Large intestine (tissue), 12 donors: ENCODE measurements at places on chromosomes 2 and 18.

DNA sequence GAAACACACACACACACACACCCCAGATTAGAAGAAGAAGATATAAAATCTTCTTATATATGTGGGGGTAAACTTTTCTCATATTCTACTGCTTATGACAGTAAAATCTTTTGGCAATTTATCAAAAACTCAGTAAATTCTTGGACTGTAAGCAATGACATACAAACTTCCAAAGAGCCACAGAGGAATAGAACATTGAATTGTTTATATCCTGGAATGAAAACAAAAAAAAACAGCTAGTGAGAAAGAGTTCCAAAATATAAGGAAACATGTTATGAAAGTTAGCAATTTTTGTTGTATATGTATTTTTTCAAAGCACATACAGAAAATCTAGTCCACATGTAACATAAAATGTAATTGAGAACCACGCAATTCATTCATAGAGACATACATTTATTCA is 764.9 kb downstream of the DSC3 start:
- no peak overlapping the region for H3K4me3 ChIP-seq
- no peak overlapping the region for H3K27ac ChIP-seq
- no peaks in the 10 kb centered on the region for H3K4me1 ChIP-seq
- no peak for DNase-seq
- no peaks in the 10 kb centered on the region for H3K36me3 ChIP-seq

DNA sequence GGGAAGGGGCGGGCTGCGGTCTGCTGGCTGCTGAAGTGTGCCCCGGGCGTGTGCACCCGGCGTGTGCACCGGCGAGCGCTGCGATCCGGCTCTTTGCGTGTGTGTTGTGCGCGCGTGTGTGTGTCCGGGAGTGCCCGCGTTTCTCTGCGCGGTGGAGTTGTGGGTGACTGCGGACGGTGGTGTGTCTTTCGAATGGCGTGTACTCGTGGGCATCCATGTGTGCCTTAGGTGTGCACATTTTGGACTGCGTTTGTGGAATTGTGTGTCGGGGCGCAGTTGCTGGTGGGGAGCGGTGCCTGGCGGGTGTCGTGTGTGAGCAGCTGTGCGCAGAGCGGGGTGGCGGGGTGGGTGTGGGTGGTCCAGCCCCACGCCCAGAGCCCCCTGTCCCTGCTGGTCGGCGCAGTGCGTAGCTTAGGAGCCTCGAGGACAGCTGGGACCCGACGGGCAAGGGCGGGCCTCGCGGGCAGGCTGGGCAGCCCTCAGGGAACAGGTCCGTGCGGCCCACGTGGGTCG is 533 bp downstream of the HPCAL1 start:
- no peaks in the 10 kb centered on the region for H3K36me3 ChIP-seq
- no peak for DNase-seq
- peaks cover 4% of the 10 kb centered on the region for H3K27me3 ChIP-seq
- peak overlapping the region; percentile 61 for H3K27ac ChIP-seq

GRCh38 chr2:149037851-149038250 is 648 bp upstream of the LYPD6B start:
- H3K27ac ChIP-seq, result no peak overlapping the region
- peak overlapping the region; percentile 42 for H3K4me3 ChIP-seq

GRCh38 chr2:112881217-112881985 is 29.6 kb upstream of the IL37 start:
- H3K4me3 ChIP-seq, result no peak overlapping the region
- no peaks in the 10 kb centered on the region for H3K27me3 ChIP-seq
- no peaks in the 10 kb centered on the region for H3K36me3 ChIP-seq
- no peaks in the 10 kb centered on the region for H3K4me1 ChIP-seq
- no peak for DNase-seq

- DNase-seq, result no peak
- no peak overlapping the region for H3K4me3 ChIP-seq
- H3K4me1 ChIP-seq, result no peaks in the 10 kb centered on the region
- no peak overlapping the region for H3K27ac ChIP-seq
These were observed 260.0 kb downstream of the TNS1 start for GRCh38 chr2:217742841-217743240.

- H3K4me1 ChIP-seq, result no peaks in the 10 kb centered on the region
- H3K36me3 ChIP-seq, result no peaks in the 10 kb centered on the region
- no peaks in the 10 kb centered on the region for H3K27me3 ChIP-seq
- DNase-seq, result no peak
- H3K4me3 ChIP-seq, result no peak overlapping the region
These were observed 125.5 kb upstream of the REV1 start for GRCh38 chr2:99615247-99615771.

DNA sequence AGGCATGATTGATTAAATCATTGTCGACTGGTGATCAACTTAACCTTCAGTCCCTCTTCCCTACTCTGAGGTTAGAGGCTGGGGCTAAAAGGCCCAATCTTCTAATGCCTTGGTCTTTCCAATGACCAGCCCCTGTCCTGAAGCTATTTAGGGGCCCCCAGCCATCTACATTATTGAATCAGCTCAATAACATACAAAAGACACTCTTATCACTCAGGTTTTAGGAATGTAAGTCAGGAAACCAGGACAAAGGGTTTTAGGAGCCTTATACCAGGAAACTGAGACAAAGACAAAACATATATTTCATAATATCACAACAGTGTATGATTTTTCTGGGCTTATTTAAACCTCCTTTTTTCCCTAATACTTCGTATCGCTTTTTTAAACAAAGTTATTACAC is 198.6 kb downstream of the RNF152 start:
- no peak overlapping the region for H3K4me3 ChIP-seq
- H3K36me3 ChIP-seq, result no peaks in the 10 kb centered on the region
- no peak for DNase-seq

GRCh38 chr18:58385472-58385871 is 243.4 kb downstream of the ALPK2 start:
- H3K4me1 ChIP-seq, result no peaks in the 10 kb centered on the region
- no peak overlapping the region for H3K27ac ChIP-seq
- H3K4me3 ChIP-seq, result no peak overlapping the region
- DNase-seq, result no peak
- H3K27me3 ChIP-seq, result no peaks in the 10 kb centered on the region
- peaks cover 81% of the 10 kb centered on the region for H3K36me3 ChIP-seq

DNA sequence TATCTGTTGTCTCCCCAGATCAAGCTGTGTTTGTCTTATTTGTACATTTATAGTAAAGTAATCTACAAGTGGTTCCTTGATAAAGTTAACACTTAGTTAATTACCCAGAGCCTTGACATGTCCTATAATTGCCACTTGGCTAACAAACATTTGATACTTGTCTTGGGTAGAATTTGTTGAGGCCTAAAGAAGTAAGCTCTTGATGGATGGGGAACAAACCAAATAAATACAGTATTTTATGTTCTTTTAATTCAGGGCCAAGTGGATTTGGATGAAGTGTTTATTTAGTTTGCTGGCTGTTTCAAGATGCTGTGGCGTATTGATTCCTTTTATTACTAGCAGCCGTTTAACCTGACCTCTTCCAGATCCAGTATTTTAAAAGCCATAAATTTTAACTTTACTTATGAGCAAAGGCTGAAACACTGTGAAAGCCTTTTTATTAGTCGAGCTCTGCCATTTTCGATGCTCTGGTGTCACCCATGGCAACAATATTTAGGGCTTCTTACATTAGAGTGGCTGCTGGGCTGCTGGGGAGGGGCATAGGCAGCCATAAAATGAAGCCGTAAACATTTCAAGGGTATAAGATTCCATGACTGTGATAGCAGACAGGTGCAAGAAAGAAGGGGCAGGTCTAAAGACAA is 401.6 kb upstream of the NRP2 start:
- H3K27me3 ChIP-seq, result no peaks in the 10 kb centered on the region
- DNase-seq, result no peak
- no peak overlapping the region for H3K4me3 ChIP-seq
- H3K27ac ChIP-seq, result no peak overlapping the region
- no peaks in the 10 kb centered on the region for H3K4me1 ChIP-seq
- H3K36me3 ChIP-seq, result no peaks in the 10 kb centered on the region
